ENCODE measurements at places on chromosomes 16 and 17.

GRCh38 chr17:79305768-79306423 is 231.3 kb downstream of the ENGASE start:
- no peak for DNase-seq

DNA sequence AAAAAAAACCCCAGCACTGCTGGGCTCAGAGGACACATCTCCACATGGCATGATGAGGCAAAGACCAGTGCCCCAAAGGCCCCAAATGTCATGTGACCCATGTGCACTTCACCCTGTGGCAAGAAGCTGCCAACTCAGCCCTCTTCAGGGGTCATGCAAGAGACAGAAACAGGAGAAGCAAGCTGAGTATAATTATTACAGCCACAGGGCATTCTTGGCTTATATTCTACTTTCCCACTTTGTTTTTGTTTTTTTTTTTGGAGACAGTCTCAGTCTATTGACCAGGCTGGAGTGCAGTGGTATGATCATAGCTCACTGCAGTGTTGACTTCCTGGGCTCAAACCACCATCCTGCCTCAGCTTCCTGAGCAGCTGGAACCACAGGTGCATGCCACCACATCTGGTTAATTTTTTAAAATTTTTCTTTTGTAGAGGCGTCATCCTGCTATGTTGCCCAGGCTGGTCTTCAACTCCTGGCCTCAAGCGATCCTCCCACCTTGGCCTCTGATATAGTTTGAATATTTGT is 32.7 kb upstream of the LITAF start:
- peak; percentile 75 for DNase-seq

- DNase-seq: no peak
Measured at GRCh38 chr17:39011907-39012468, 44.8 kb upstream of the FBXO47 start.

- no peak for DNase-seq
Measured at GRCh38 chr16:565419-566330, 1.1 kb upstream of the NHLRC4 start.

- no peak for DNase-seq
Measured at GRCh38 chr16:58265480-58266052, 29.3 kb downstream of the PRSS54 start.

DNA sequence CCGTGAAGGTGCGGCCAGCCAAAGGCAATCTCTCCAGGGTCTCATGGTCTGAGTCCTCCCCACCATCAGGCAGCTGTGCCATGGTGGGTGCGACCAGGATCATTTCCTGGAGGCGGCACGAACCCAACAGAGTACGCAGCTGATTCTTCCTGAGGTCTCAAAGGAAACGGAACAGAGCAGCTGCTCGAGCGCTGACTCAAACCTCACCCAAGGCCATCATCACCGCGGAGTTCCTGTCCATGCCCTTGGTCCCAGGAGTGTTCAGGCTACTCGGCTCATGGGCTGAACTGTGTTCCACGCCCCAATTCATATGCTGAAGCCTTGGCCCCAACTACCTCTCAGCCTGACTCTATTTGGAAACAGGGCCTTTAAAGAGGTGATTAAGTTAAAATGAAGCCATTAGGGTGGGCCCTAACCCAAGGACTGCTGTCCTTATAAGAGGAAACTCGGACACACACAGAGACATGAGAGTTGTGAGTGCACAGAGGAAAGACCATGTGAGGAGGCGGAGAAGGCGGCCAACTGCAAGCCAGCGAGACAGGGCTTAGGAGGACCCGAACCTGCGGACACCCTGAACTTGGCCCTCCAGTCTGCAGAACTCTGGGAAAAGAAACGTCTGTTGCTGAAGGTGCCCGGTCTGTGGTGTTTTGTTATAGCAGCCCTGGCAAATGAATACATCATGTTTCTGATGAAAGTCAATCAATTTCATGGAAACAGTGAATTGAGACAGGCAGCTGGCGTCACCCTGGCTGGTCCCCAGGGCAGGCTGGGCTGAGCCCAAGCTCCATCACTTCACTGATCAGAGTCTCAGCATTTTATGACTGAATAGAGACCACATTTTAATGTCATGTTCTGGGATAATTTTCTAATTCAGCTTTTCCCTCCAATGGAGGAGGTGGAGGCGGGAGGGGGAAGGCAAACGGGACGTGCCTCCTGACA is 13.7 kb downstream of the MXRA7 start:
- no peak for DNase-seq

DNA sequence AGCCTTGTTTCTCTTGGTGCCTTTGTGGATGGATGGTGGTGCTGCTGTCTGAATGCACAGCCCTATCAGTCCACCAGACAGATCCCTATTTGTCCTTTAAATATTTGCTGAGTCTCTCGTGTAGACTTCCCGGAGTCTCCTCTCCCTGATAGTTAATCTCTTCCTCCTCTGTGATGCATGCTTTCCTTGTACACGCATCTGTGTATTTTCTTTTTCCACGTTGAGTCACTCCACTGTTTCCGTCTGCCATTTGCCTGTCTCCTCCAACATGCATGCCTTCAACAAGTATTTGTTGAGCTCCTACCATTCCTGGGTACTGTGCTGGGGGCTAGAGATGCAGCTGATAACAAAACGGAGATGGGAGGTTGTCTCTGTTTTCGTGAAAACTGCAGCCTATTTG is 282.6 kb downstream of the HAPSTR1 start:
- no peak for DNase-seq

GRCh38 chr17:41548844-41549595 is 20.9 kb upstream of the KRT19 start:
- peak; percentile 78 for DNase-seq

GRCh38 chr17:31524926-31525800 is 133.7 kb downstream of the RAB11FIP4 start:
- peak; percentile 77 for DNase-seq

DNA sequence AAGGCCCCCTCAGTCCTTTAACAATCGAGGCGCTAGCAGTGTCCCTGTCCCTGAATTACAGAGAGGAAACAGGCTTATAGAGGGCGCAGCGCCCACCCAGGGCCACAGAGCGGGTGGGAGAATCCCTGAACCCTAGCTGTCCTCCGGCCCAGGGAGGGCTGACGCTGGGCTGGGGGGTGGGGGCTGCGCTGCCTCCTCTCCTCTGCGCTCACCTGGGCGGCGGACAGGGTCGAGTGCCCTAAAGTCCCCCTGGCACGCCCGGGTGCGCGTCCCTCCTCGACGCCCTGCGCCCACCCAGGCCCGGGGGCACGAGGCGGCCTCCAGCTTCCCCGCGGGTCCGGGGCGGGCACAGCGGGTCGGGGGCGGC is 200.4 kb upstream of the N4BP1 start:
- no peak for DNase-seq

- no peak for DNase-seq
Measured at GRCh38 chr16:83717814-83718213, 90.0 kb upstream of the HSBP1 start.

Measured in CD4-positive, alpha-beta T cell treated with Interleukin-15 for 1 hour (primary cell).